ENCODE measurements at places on chromosomes 1 and 21.

- no peak for DNase-seq
These were observed 5.2 kb downstream of the NFIA start for GRCh38 chr1:61087571-61087970.

DNA sequence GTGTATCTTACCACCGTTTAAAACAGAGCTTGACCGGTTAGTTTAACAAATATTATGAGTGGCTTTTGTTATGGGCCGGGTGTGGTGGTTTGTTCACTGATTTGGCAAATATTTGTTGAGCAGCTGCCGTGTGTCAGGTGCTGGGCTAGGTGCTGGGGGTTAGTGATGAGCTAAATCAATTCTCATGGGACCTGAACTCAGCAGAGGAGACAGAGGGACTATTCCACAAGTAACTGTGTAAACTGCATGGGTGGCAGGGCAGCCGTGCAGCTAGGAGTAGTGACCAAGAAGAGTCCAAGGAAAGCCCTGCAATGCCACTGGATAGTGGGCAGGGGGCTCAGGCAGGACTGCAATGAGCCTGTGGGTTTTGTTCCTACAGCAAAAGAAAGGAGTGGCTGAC lies 11.2 kb upstream of the C2CD2 start:
- DNase-seq = no peak

GRCh38 chr21:39553331-39553730 lies 59.4 kb upstream of the B3GALT5 start:
- no peak for DNase-seq

DNA sequence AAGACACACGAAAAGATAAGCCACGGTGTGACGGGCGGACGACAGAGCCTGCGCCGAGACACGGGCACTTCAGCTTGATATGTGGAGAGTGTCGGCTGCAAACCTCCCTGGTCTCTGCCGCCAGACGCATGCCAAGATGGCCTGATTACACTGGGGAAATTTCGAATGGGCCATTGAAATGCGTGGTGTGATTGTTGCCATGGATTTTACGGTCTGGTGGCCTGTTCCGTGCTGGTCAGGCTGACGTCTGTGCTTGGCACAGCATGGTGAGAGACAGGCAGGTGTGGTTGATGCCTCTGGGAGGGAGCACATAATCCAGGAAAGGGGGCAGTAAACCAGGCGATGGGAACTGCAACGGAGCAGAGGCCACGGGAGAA lies 105.6 kb upstream of the TMPRSS2 start:
- no peak for DNase-seq

GRCh38 chr1:20151906-20152598 lies 12.9 kb downstream of the PLA2G2F start:
- peak; percentile 56 for DNase-seq

- no peak for DNase-seq
These were observed 26.3 kb downstream of the CAPN9 start for GRCh38 chr1:230773396-230774033.

- DNase-seq = peak; percentile 17
These were observed 1.5 kb upstream of the PPP1R15B start for GRCh38 chr1:204413170-204413535.

GRCh38 chr1:16189921-16190621 lies 22.4 kb downstream of the ARHGEF19 start:
- DNase-seq = no peak

DNA sequence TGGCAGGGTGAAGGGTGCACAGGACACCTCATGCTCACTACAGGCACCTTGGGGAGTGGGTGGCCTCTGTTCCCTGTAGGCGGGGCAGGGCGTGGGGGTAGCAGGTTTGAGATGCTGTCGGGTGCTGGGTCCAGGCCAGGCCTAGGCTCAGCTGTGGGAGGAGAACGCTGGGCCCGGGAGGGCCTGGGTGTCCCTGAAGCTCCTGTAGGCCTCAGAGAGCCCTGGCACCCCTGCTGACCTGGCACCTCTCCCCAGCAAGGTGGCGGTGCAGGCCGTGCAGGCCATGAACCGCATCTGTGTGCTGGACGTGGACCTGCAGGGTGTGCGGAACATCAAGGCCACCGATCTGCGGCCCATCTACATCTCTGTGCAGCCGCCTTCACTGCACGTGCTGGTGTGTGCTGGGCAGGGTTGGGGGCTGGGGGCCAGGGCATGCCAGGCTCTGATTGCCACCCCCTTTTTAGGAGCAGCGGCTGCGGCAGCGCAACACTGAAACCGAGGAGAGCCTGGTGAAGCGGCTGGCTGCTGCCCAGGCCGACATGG lies 2.5 kb upstream of the GJC2 start:
- no peak for DNase-seq

GRCh38 chr1:109719337-109719837 lies 7.3 kb downstream of the GSTM5 start:
- DNase-seq = peak; percentile 8

- DNase-seq = no peak
These were observed 79.2 kb downstream of the ZNF326 start for GRCh38 chr1:90074137-90074536.

DNA sequence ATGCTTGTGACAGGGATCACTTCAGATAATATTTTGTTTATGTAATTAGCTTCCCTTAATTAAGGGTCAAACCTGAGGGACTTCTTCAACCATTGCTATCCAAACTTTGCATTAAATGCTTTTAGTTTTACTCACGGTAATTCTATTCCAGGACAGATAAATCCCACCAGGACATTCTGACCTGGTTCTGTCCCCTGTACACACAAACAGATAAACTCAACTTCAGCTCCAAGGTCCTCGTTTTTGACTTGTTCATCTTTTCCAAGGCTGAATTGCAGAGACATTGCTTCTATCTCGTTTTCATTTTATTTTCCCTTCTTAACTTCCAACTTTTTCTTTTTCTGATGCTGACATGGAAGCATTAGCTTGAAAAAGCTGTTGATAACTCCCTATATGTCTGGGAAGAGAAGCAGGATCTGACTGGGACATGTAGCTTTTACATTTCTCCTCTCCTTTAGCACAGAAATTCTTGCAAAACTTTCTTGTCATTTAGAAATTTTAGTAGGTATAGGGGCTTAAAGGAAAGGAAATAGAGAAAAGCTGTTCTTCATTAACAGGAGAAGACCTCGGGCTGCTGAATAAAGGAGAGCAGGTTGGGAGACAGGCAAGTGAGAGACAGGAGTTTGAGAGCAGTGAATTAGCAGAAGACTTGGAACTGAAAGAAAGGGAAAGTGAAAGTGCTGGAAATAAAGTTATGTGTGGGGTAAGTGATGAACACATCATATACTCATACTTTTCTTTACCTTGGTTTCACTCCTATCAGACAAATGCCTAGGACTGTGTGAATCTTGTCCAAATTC lies 231.7 kb upstream of the B3GALT2 start:
- peak; percentile 75 for DNase-seq

GRCh38 chr1:215001419-215002021 lies 81.0 kb upstream of the KCNK2 start:
- DNase-seq = no peak

GRCh38 chr1:54767526-54767925 lies 3.2 kb upstream of the PARS2 start:
- no peak for DNase-seq

- DNase-seq = no peak
These were observed 2.9 kb upstream of the SLC2A7 start for GRCh38 chr1:9028921-9029705.

DNA sequence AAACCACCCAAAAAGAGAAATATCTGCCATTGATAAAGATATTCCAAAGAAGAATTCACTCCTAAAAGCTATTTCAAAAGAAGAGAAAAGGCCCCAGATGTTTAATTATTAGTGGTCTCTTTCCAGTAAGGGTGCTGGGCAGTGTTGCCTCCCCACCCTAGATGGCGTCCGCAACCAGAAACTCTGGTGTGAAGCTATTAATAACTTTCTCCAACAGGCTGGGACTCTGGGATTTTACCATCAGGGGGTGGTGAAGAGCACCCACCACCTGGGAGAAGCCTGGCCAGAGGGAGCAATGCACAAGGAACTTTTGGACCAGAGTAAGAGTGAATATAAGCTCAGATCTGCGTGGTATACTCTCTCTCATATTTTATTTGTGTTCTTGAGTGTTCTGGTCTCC lies 115.4 kb upstream of the TIAM1 start:
- no peak for DNase-seq

DNA sequence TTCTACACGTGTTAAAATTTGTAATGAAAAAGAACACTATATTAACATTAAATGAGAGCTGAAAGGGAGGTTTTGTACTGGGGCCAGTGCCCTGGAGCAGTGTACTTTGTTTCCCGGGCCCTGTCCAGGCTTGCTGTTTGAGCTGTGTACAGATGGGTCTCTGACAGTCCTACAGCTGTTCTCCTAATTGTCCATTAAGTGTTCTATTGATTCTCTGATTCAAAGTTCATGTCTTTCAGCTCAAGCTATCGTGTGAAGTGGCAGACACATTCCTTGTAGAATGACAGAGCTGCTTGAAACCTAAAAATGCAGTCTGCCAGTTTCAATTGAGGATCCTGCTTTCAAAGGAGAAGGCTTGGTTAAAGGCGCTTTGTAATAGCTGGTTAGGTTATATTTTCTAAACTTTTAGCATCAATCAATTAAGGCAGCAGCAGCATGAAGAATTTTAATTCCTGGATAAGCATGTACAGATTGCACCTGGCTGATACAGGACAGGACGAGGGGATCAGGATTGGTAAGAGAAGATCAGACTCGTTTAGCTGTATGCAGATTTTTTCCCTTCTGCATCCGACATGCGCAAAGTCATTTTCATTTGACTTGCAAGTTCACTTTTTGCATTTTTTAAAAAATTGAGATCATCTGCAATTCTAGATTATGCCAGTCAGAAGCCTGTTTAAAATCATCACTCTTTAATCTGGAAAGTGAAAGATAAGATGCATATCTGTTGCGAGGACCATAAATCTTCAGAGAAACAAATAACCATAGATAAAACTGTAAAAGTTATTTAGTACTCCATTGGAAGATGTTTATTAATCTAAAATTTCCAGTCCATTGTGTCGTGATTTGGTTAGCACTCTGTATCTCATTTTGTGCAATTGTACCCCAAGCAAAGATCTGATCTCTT lies 98.5 kb downstream of the ATG4C start:
- no peak for DNase-seq

- DNase-seq = peak; percentile 26
These were observed 24.0 kb downstream of the L1TD1 start for GRCh38 chr1:62218604-62219003.

DNA sequence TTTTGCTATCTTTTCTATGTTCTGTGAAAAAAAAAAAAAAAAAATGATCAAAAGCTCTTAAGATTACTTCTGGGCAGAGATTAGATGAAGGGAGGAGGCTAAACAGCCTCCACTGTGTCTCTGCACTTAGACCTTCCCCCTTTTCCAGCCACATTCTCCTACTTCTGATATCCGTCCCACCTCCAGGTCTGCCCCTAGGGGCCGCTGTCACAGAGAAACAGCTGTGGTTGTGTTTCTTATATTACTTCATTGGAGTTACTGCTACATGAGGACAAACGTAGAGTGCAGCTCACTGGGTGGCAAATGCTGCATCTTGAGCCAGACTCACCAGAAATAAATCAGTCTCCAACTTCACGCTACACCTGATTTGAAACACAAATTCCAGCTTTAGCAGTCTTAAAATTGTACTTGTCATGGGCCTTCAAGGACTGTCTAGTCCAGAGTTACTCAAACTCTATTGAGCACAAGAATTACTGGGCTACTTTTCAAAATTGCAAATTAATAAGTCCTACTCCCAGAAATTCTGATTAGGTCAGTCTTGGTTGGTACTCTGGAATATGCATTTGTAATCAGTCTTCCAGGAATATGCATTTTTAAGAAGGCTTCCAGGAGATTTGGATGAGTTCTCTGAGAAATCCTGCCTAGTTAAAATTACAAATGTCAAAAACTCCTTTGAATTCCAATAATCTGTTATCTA lies 125.2 kb upstream of the PTBP2 start:
- peak; percentile 25 for DNase-seq

DNA sequence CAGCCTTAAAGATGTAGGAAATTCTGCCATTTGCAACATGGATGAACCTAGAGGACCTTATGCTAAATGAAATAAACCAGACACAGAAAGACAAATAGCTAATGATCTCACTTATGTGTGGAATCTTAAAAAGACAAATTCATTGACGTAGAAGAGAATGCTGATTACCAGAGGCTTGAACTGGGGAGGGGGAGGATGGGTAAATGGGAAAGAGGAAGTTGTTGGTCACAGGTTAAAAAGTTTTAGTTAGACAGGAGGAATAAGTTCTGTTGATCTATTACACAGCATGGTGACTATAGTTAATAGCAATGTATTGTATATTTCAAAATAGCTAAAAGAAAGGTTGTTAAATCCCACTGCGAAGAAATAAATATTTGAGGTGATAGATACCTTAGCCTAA lies 62.8 kb downstream of the PKN2 start:
- DNase-seq = no peak

DNA sequence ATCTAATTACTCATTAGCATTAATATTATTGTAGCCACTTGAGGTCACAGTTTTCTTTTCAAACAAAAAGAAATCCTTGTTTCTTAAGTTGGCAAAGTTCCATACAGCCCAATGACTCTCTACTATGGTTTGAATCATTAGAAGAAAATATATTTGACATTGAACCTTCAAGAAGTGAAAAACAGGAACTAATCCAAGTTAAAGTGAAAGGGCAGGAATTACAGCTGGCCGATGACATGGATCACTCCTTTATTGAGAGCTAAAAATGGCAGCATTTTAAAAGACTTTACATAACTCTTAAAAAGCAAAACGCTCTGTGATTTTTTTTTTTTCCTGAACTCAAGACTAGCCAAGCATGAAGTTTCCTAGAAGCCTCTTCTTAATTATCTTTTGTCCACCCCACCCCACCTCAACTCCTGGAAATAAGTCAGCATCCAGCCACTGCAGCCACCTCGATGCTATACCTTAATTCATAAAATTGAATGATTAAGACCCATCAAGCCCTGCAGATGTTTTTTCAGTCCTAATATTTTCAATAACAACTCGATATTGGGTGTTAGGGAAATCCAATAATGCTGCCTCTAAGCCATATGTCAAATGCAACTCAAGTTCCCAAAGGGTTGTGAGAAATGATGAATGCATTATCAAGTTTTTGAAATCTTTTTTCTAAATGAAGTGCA lies 323.1 kb downstream of the HHIPL2 start:
- DNase-seq = no peak

GRCh38 chr1:43973981-43974442 lies 748 bp upstream of the ATP6V0B start:
- DNase-seq = no peak

GRCh38 chr1:78472851-78473496 lies 17.8 kb upstream of the PTGFR start:
- DNase-seq = no peak

DNA sequence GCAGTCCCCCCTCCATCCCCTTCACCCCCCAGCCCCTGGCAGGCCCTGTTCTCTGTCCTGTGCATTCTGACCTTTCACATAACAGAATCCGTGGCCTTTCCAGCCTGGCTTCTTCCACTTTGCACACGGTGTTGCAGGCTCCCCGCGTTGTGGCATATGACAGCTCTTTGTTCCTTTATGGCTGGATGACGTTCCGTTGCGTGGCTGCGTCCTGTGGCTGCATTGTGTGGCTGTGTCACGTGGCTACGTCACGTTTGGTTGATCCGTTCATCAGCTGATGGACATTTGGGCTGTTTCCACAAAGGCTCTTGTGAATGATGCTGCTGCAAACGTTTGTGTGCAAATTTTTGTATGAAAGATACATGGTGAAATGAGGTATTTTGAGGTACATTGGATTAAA lies 53.3 kb downstream of the PDE9A start:
- DNase-seq = no peak

Data from inflammatory macrophage treated with lipopolysaccharide for 4 hours (primary cell).